Activated T-helper 1 cell treated with Interleukin-2 at 50 U/mL for 16 hours (primary cell): ENCODE measurements at places on chromosomes 1 and 21.
A peak's percentile ranks its signal among the peaks of the same experiment; 100 is the strongest.

GRCh38 chr1:225713281-225713680, 60.4 kb upstream of the ENAH start:
- no peak for DNase-seq

- no peak for DNase-seq
Measured at GRCh38 chr1:175481126-175482070, 262.0 kb downstream of the TNR start.

DNA sequence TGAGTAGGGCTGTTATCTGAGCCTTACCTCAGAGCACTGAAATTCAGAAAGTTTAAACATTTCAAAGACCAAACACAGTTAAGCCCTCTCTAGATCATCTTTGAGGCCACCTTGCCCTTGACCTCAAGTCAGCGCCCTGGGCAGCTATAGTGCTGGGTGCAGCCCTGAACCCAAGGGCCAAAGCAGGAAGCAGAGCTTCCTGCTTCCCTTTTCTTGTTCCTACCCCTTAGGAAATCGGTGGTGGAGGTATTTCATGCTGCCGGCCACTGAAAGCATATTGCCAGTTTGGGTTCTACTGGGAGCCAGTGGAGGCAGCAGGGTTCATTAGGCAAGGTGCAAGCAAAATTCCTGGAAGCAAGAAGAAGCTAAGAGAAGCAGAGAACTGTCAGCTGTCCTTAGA, 26.1 kb downstream of the CD244 start:
- DNase-seq = no peak

GRCh38 chr21:30251781-30252180, 31.0 kb downstream of the KRTAP24-1 start:
- DNase-seq = no peak

DNA sequence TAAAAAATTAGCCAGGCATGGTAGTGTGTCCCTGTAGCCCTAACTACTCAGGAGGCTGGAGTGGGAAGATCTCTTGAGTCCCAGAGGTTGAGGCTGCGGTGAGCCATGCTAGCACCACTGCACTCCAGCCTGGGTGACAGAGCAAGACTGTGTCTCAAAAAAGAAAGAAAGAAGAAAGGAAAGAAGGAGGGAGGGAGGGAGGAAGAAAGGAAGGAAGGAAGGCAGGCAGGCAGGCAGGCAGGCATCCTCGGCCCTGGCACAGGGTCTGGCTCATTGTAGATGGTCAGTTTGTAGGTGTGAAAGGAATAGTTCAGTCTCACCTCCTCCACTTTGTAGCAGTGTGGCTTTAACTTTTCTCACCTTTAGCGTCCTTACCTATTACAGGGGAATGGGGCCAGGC, 25.0 kb downstream of the NAV1 start:
- no peak for DNase-seq

DNA sequence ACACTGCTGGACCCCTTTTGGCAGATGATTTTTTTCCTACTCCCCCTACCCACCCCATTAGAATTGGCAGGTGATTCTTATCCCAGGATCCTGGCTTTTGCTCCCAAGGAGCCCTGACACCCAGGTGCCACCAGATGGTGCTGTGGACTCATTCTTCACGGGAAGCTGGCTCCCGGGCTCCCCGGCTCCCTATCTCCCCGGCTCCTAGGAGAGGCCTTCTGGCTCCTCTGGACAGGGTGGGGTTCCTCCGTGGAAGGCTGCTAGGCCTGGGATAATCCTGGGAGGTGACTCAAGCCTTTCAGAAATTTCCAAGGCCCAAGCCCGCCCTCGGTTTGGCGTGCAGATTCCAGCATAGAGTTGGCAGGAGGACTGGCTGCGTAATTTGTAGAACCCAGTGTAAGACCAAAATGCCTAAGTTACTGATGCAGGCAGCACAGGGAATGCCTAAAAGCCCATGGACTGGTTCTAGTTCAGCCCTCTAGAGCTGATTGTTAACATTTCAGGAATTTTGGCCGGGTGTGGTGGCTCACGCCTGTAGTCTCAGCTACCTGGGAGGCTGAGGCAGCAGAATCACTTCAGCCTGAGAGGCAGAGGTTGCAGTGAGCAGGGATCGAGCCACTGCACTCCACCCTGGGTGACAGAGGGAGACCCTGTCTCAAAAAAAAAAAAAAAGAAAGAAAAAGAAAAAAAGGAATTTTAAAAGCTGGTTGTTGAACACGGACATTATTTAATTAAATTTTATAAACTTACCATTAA, 6.8 kb upstream of the BSDC1 start:
- DNase-seq = peak; percentile 31

DNA sequence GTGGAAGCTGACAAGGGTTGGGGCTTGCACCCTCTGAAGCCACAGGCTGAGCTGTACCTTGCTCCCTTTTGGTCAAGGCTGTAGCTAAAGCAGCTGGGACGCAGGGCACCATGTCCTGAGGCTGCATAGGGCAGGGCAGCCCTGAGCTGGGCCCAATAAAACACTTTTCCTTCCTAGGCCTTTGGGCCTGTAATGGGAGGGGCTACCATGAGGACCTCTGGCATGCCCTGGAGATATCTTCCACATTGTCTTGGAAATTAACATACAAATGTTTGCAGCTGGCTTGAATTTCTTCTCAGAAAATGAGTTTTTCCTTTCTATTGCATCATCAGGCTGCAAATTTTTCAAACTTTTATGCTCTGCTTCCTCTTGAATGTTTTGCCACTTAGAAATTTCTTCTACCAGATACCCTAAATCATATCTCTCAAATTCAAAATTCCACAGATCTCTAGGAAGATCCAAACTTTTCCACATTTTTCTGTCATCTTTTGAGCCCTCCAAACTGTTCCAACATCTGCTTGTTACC, 32.9 kb upstream of the TTLL7 start:
- no peak for DNase-seq

GRCh38 chr1:49016030-49016977, 239.6 kb upstream of the BEND5 start:
- no peak for DNase-seq

DNA sequence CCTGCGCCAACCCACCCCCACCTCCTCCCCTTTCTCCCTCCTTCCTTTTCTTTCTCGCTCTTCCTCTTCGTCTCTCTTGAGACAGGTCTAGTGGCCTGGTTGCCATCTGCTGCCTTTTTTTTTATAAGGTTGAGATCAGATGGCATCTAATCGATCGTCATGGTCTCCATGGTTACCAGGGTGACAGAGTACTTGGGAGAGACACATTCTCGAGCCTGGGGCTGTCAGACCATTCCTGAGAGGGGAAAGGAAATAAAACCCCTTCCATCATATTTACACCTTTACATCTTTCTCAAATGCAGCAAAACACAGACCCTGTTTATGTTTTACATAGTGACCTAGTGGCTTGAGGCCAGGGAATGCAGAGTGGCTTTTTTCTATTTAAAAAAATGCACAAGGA, 53.5 kb upstream of the SLC22A15 start:
- no peak for DNase-seq

- DNase-seq = no peak
Measured at GRCh38 chr1:227942021-227942715, 5.6 kb downstream of the WNT9A start.

- no peak for DNase-seq
Measured at GRCh38 chr1:156899956-156900718, 6.6 kb downstream of the PEAR1 start.

DNA sequence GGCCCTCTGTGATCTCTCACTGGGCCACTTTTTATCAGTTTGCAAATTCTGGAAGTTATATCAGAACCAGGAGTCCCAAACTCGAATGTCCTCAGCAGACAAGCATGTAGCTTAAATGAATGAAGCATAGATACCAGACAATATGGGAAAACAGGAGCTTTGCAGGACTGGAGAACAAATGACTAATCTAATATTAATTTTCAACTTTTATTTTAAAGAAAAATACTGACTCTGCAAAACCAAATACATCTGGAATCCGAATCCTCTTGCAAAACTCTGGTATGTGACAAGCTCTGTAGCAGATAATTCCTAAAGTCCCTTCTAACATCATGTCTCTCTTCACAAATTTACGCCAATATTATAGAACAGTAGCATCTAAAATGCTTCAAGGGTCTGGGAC, 427.4 kb downstream of the TTLL7 start:
- DNase-seq = no peak

DNA sequence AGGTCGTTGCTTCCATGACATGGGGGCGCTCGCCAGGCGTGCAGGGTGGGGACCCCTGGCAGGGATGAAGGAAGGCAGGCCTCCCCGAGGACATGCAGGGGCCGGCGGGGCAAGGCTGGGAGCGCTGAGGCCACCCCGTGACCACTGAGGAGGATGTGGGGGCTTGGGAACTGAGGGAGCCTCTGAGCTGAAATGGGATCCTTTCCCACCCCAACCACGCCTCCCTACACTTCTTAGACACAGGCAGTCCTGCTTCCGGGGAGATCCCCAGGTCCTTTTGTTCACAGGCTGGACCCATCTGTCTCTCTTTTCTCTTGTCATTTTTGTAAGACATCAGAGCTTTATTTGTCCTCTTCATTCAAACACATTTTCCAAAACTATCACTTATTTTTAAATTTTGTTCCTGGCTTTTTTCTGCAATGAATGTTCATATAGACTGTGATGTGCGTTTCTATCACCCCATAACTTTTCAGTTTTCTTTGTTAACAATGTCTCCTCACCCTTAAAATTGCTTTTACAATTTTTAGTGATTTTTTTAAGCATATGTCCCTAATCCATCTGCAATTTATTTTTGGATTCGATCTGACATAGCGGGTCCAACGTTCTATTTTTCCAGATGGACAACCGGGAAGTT, 156.7 kb upstream of the BACE2 start:
- DNase-seq = no peak

GRCh38 chr1:203796236-203796605, 798 bp downstream of the ZBED6 start:
- DNase-seq = peak; percentile 1

GRCh38 chr1:241999026-241999425, at the start of gene MAP1LC3C:
Gene MAP1LC3C (minus strand): TSS chr1:241999098. CDS start chr1:241999008, 90 bp downstream.
- no peak for DNase-seq

DNA sequence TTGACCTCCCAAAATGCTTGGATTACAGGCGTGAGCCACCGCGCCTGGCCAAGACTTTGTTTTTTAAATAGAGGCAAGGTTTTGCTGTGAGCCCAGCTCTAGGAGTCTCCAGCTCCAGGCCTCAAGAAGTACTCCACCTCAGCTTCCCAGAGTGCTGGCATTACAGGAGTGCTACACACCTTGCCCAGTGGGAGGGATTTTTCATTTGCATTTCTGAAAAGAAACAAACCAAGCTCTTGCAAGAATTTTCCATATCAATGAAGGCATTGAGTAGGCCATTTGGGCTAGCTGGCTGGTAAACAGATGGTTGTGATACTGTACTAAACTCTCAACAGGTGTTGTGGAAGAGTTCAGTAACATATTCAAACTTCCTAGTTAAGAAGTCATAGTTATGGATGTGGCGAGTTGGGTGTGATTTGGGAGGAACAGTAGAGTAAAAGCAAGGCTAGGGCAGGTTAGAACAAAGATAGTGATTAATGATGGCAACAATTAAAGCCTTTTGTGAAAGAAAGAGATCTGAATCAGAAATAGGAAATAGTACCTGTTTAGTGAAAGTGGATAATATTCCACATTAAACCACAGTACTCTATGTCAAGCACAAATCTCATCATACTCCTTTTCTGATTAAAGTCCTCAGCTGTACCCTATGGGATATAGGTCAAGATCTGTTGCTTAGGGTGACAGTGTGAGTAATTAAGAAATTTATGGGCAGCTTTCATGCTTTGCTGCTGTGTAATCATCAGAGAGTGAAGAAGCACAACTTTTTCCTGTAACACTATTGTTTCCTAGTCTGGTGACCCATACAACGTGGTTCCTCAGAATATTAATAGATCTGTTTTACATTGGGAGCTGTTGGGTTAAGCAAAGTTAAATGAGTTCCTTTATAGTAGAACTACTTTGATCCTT, 10.7 kb downstream of the AKIRIN1 start:
- no peak for DNase-seq

- DNase-seq = no peak
Measured at GRCh38 chr1:33577663-33578062, 105.2 kb downstream of the ZSCAN20 start.

DNA sequence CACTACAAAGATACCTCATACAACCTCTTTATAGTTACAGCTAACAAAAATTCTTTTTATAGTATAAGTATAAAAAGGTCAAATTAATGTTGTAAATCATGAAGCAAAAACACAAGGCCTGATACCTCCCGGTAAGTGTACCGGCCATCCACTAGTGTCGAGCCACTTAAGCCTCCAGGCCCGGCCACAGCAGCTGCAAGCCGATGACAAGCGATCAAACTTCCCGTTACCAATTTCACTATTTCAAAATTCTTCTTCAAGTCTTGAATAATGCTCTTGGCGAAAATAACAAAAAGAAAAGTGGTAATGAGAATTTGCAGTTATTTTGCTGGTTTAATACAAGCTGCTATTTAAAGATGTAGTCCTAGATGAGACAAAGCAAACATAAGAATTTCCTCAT, 67.6 kb downstream of the USP24 start:
- DNase-seq = no peak

- DNase-seq = no peak
Measured at GRCh38 chr1:211843018-211843417, 12.5 kb upstream of the LPGAT1 start.

- no peak for DNase-seq
Measured at GRCh38 chr1:119318466-119319309, 49.9 kb upstream of the HAO2 start.

- DNase-seq = no peak
Measured at GRCh38 chr1:227440182-227440581, 121.9 kb upstream of the CDC42BPA start.

GRCh38 chr1:14262637-14263036, 335.8 kb upstream of the KAZN start:
- no peak for DNase-seq

GRCh38 chr1:27543284-27543683, 53.3 kb upstream of the WASF2 start:
- no peak for DNase-seq

DNA sequence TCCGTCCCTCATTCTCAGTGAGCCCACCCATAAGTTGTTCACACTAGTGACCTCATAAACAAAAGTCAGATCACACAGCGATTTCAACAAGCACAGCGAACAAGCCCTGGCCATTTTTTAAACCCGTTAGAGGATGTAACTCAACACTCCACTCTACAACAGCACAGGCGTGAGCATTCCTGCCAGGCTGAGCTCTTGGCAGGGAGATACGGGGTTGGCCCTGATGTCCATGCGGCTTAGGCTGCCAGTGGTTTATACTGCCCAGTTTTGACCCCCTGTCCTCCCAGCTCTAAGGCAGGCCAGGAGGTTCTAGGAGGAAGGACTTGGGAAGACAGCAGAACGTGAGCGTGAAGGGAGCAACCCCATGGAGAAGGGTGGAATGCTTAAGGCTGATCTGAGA, 35.0 kb downstream of the PARP1 start:
- no peak for DNase-seq

GRCh38 chr21:41584603-41585176, 76.7 kb upstream of the TMPRSS2 start:
- DNase-seq = no peak

GRCh38 chr1:168728473-168729404, at the start of gene DPT:
Gene DPT (minus strand): TSS chr1:168729206. CDS start chr1:168729174, 32 bp downstream.
- DNase-seq = no peak

DNA sequence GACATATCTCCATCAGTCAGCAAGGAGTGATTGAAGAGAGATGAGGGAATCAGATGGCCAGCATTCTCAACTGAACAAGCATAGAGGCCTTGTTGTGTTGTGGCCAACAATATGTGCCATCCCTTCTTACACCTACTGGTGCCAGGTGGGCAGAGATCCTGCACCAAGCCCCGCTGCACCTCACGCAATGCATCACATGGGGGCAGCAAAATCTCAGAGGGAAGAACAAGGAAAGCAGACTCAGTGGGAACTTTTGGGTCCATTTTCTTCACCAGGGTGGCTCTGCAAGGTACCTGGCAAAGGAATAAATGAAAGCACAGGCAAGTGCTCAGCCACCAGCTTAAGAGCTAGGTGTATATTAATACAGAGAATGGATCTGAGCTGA, 33.2 kb downstream of the HSD3B2 start:
- DNase-seq = no peak
